ENCODE measurements at places on chromosomes 2 and 18.

- DNase-seq, result no peak
Measured at GRCh38 chr2:98932164-98932563, 3.9 kb downstream of the CRACDL start.

- no peak for DNase-seq
Measured at GRCh38 chr2:171521361-171522051, 768 bp upstream of the CYBRD1 start.

DNA sequence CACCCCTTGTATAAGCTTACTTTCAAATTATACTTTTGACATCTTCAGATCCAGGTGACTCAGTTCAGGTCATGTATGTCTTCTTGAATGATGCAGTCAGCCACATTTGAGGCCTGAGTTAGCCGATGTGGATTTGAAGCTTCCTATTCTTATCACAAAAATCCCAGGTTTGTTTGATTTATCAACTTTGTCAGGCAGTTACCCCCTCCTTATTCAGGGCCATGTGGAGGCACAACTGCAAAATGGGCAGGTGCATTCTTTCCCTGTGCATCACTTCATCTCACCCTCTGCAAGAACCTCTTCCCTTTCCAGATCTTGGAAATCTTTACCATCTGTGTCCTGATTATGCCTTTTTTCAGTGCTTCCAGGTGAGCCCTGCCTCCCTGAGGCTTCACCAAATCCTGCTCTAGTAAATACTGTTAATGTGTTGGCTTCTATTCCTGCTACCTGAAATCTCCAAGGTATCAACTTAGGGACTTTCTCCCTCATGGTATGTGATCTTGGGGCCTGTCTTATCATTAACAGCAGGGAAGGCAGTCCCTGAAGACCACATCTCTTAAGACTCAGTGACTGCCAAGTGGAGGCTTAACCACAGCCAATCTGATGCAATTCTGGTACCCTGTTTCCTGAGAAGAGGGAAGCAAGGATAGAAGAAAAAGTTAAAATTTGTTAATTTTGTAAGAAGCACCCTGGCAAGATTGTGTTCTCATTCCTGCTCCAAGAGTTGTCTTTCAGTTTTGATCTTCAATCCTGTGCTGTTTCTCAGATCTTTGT lies 9.4 kb upstream of the ARHGAP28 start:
- DNase-seq, result no peak

GRCh38 chr2:110838657-110839384 lies 106.4 kb downstream of the ACOXL start:
- DNase-seq, result no peak

DNA sequence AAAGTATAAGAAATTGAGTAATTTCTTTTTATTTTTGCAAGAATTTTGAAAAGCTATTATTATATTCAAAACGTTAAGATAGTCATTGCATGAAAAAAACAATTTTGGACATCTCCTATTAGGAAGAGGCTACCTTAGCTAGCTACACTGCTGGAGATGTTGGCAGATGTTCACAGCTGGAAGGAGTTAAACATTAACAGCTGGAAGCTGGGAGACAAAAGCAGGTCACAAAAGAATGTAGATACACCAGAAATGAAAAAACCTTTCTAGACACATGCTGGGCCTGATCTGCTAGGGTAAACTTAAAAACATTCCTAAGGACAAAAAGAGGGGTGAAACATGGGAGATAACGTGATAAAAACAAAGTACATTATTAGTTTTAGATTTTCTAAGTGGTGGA lies 84.4 kb downstream of the SESTD1 start:
- DNase-seq, result no peak

DNA sequence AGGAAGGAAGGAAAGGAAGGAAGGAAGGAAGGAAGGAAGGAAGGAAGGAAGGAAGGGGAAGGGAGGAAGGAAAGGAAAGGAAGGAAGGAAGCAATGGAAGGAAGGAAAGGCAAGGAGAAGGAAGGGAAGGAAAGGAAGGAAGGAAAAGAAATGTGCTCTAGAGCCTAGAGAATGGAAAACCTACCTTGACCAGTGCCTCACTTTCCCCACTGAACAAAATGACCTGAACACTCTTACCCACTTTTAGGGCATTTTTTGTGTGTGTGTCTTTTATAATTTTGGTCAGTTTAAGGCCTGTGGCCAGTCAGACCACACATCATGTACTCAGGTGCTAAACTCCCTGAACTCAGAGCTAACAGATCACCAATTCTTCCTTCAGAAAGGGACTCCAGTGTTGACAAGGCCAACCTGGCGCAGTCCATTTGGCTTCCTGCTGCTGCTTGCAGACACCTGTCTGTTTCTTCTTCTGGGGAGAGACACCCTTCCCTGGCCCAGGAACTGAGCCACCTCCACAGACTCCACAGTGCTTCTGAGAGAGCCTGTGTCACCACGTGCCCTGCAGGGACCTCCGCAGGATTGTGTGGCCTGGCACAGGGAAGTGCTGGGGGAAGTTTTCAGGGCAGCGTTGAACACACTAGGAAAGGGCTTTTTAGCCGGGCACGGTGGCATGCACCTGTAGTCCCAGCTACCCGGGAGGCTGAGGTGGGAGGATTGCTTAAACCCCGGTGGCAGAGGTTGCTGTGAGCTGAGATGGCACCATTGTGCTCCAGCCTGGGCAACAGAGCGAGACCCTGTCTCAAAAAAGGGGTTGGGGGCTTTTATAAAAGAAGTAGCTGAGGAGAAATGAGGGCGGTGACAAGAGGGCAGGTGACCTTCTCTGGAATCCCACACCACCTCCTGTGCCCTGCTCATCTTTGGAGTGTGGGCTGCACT lies 57.2 kb downstream of the DDX1 start:
- no peak for DNase-seq

- no peak for DNase-seq
Measured at GRCh38 chr2:187526792-187527191, 27.4 kb downstream of the TFPI start.

- DNase-seq, result no peak
Measured at GRCh38 chr2:72185206-72185605, 37.5 kb upstream of the CYP26B1 start.

GRCh38 chr2:16617282-16618266 lies 48.1 kb downstream of the CYRIA start:
- no peak for DNase-seq

- DNase-seq, result no peak
Measured at GRCh38 chr18:63260380-63260754, 59.2 kb downstream of the BCL2 start.

GRCh38 chr2:58407487-58407886 lies 166.4 kb upstream of the FANCL start:
- DNase-seq, result no peak

DNA sequence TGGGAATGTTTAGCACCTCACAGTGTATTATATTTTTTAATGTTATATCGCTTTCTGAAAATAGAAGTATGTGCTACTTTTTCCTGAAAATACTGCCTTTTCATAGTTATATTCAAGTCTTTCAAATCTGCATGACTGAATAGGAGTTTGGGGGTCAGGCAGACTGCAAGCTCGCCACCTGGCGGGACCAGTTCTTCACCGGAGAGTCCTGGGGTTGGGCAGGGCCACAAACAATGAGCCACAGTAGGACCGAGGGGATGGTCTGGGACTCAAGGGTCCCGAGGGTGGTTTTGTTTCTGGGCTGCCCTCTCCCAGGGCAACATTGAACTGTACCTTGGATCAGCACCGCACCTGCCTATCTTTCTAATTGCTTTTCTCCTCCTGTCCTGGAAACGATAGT lies 70.6 kb downstream of the VWA3B start:
- DNase-seq, result no peak

DNA sequence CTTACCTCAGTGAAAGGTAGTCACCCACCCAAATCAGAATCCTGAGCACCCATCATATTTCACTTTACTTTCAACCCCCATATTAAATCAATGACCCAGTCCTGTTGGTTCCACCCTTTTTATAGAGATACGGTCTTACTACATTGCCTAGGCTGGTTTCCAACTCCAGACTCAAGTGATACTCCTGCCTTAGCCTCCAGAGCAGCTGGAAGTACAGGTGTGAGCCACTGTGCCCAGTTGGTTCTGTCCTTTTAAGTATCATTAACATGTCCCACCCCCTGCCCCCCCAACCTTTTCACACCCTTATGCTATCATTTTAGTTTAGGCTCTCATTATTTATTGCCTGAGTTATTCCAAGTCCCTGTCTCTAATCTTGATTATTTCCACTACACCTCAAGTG lies 28.7 kb downstream of the MSH6 start:
- no peak for DNase-seq

DNA sequence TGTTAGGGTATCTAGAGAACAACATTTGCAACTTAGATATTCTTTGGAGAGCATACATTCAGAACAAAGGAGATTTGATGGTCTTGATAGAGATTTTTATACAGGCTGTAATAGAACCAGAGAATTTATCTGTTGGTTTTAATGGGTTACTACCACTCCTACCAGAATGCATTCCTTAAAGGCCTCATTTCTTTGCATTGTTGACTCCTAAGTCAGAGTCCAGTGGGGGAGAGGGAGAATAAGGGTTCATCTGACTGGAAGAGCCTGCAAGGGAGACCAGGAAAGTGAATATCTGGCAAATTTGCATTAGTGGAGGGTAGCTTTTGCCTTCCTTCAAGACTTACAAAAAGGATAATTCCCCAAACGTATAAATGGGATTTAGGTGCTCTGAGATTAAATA lies 29.7 kb downstream of the AGPS start:
- no peak for DNase-seq

GRCh38 chr18:10011061-10011460 lies 97.2 kb downstream of the VAPA start:
- DNase-seq, result no peak

- peak; percentile 34 for DNase-seq
Measured at GRCh38 chr2:226791487-226792081, 8.0 kb downstream of the IRS1 start.

DNA sequence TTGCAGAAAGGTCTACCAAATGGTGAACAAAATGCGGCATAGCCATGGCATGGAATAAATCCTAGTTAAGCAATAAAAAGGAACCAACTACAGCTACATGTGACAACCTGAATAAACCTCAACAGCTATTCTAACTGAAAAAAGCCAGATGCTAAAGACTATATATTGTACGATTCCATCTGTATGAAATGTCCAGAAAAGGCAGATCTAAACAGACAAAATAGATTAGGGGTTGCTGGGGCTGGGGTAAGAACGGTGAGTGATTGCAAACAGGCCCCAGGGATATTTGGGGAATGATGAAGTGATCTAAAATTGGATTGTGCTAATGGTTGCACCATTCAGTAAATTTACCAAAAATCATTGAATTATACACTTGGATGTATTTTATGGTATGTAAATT lies 2.8 kb downstream of the CCDC68 start:
- DNase-seq, result no peak

DNA sequence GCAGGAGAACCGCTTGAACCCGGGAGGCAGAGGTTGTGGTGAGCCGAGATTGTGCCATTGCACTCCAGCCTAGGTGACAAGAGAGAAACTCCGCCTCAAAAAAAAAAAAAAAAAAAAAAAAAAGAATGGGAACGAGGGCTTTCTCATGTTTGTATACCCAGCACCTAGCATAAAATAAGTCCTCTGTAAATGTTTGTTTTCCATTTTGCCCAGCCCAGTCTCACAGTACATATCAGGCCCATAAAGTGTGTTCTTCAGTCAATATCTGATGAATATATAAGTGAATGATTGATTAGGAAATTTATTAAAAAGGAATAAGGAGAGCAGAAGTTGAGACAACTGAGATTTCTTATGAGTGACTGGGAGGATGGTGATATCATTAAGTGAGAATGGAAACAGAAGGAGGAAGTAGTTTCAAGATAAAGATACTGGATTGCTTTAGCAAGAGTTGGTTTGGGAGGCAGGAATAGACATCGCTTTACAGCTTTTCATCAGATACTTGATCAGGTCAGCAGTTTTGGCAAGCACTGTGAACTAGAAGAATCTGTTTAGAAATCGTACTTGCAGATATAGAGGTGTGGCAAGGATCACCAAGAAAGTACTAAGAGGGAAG lies 327.5 kb downstream of the KIAA1328 start:
- no peak for DNase-seq

DNA sequence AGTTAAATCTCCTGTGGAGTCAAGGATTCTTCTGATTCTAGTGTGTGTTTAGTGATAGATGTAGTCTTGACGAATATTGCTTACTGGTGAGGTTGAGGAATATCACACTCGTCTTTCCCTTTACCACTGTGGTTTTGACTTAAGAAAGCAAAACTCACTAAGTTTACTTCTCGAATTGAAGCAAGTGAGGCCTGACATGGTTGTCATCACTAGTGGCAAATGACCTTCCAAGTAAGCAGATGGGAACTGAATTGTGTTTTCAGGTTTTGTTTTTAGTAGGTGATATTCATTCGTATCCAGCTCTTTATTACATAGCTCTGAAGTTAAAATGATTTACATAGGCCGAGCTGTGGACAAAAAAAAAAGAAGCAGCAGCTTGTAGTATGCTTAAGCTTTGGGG lies 20.6 kb upstream of the DSG4 start:
- DNase-seq, result no peak

GRCh38 chr2:6211236-6211635 lies 519.1 kb downstream of the SOX11 start:
- DNase-seq, result no peak

DNA sequence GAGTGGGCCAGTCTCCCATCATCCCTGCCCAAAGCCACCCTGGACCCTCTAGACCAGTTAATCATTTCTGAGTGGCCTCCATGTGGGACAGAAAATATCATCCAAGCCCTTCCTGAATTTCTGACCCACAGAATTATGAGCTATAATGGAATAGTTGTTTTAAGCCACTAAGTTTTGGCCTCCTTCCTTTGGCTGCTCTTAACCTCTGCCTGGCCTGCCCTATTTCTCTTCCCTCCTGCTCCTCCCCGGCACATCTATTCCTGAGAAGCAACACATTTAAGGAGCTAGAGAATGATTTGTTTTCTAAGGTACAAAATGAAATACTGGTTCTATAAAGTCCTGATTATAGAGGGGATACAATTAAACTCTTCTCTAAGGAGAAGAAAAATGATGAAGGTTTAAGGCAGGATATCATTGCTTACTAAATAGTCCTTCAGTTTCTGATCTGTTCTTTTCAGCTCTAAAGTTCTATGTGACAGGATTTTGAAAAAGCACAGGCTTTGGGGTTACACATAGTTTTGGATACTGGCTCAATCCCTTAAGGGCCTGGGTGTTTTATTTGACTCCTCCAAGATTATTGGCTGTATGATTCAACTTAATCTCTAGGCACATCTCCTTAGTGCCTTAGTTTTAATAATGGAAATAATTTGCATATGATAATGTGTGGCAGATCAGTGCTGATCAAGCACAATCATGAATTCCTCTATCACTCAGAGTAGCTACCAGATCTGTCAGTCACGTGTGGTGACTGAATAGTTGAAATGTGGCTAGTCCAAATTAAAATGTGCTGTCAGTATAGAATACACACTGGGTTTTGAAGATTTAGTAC lies 240.3 kb downstream of the VAPA start:
- no peak for DNase-seq

- no peak for DNase-seq
Measured at GRCh38 chr2:23548143-23548769, 163.3 kb downstream of the KLHL29 start.

DNA sequence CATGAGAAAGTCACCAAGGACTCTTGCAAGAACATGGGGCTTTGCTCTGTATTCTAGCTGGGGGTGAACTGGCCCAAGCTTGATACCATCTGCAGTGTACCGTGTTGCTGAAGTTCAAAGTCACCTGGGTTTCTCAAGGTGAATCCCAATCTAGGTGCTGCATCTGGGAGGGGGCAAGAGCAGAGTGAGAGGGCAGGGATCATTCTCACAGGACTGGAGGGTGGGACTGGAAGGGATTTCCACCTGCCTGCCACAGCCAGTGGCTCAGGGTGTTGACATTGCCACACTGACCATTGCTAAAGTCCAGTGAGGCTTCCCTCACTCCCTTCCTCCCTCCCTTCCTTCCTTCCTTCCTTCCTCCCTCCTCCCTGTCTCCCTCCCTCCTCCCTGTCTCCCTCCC lies 98.7 kb downstream of the MYCN start:
- DNase-seq, result no peak
